ENCODE measurements at places on chromosomes 16 and 17. TPM values are rescaled to one million over a fixed set of nuclear protein-coding genes. Genes with fewer than 3 reads are reported as not detected.

Gene MYL4
- total RNA-seq = 7.9 TPM

Gene OTOP2
- 5.7 TPM for total RNA-seq

Gene ZSCAN10
- 0.93 TPM for total RNA-seq

GRCh38 chr17:37849617-37849972 lies 74.6 kb upstream of the TBC1D3K start:
- DNase-seq = no peak
- no peaks in the 10 kb centered on the region for H3K27me3 ChIP-seq
- H3K27ac ChIP-seq = no peak overlapping the region
- H3K36me3 ChIP-seq = no peaks in the 10 kb centered on the region
- no peaks in the 10 kb centered on the region for H3K4me1 ChIP-seq
- H3K4me3 ChIP-seq = no peak overlapping the region

DNA sequence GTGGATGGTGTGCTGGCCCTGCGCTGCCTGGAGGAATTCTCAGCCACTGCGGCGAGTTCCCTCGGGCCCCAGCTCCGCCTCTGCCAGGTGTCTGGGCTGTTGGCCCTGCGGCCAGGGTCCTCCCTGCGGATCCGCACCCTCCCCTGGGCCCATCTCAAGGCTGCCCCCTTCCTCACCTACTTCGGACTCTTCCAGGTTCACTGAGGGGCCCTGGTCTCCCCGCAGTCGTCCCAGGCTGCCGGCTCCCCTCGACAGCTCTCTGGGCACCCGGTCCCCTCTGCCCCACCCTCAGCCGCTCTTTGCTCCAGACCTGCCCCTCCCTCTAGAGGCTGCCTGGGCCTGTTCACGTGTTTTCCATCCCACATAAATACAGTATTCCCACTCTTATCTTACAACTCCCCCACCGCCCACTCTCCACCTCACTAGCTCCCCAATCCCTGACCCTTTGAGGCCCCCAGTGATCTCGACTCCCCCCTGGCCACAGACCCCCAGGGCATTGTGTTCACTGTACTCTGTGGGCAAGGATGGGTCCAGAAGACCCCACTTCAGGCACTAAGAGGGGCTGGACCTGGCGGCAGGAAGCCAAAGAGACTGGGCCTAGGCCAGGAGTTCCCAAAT lies 1.3 kb upstream of the TNFSF13 start:
- H3K27me3 ChIP-seq = no peaks in the 10 kb centered on the region
- DNase-seq = no peak
- no peak overlapping the region for H3K4me3 ChIP-seq
- peaks cover 36% of the 10 kb centered on the region for H3K4me1 ChIP-seq
